Activated CD8-positive, alpha-beta memory T cell treated with anti-CD3 and anti-CD28 coated beads for 4 hours (primary cell): ENCODE measurements at places on chromosomes 2 and 18.

DNA sequence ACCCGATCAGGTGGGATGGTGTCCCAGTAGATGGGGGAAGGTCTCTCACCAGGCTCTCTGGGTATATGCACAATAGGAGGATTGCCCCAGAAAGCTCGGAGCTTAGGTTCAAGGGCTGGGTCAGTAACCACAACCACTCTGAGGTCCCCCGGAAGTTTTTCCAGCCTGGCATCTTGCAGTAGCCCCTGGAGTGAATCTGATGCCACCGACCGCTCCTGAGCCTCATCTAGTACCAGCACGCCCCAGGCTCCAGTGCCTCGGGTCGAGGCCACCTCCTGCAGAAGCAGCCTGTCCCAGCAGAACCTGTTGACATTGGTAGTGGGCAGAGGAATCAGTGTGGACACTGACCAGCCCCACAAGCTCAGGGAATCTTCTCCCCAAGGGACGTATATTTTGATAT, 2.0 kb downstream of the DQX1 start:
- no peak for DNase-seq

- no peak for DNase-seq
These were observed 11.4 kb downstream of the TMEM182 start for GRCh38 chr2:102773149-102773705.

- no peak for DNase-seq
These were observed 1.6 kb upstream of the SFTPB start for GRCh38 chr2:85669549-85669948.

GRCh38 chr2:43540021-43540779, 55.6 kb downstream of the THADA start:
- no peak for DNase-seq

- DNase-seq: no peak
These were observed 90.3 kb downstream of the COX7A2L start for GRCh38 chr2:42270757-42271156.

DNA sequence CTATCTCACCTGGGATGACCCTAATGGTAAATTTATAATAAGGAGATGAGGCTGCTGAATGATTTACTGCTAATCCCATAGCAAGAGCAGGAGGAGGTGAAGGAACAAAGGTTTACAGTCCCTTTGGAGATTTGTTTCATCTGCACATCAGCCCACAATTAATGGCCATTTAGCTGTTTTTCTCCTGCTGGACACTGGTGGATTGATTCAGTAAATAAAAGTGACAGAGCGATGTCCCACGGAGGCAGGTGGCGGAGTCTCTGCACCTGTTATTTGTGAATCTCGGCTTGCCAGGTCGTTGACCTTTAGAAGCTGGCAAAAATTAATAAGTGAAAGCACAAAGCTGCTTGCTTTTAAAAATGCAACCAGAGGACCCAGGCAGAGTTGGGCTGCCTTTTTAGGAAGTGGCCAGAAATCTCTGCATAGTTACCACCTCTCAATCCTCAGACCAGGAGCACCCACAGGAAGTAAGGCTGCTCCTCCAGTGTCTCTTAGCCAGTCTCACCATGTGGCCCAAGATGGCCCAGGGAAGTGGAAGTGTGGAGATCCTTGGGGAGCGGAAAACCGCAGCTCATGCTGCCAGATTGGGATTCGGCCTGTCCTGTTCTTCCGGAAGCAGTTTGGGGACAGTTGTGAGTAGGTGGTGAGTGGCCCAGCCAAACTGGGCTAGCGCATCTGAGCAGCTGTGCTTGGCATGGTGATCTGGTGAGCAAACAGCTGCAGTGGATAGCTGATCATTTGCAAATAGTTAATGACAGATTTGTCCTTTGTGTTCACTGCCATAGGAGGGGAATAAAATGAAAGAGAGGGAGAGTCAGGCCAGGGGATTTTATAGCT, 1005.7 kb upstream of the PIK3C3 start:
- no peak for DNase-seq

DNA sequence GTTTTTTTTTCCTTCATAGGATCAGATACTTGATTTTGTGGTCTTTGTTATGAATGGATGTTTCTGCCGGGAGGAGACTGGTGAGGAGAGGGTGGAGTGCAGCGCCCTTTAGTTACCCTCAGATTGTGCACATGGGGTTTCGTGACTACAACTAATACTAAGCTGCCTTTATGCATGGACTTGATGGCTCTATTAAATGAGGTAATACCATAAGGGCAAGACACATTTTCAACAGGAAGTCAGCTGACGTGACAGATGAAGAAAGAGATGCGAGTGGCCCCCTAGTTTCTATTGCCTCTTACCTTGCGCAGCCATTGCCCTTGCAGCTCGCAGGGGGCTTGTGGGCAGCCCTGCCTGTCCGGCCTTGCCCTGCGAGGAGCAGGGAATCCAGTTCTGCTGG, 24.4 kb downstream of the ZNF407 start:
- DNase-seq: no peak

- DNase-seq: no peak
These were observed 12.8 kb downstream of the EPG5 start for GRCh38 chr18:45954070-45954934.

DNA sequence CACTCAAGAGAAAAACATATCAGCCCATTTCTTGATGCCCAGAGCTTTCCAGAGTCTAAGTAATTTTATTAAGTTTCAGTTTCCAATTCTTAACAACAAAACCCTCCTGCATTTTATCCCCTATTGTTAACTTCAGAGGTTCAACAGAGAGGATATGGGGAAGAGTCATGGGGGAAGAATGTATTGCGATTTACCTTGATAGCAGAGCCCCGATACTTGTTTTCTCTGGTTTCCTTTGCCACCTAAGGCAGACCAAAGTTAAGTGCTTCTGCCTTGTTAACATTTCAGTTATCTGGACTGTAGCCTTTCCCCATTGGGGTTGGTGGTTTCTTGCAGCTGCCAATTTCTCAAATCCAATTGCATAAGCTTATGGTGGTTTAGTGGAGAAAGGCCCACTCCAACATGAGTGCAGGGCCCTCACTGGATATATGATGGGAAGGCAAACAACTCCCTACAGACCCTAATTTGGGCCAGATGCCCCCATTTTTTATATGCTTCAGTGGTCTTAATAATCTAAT, 82.0 kb upstream of the ITGB6 start:
- no peak for DNase-seq

- DNase-seq: no peak
These were observed 29.9 kb downstream of the ANO7 start for GRCh38 chr2:241218131-241219029.

DNA sequence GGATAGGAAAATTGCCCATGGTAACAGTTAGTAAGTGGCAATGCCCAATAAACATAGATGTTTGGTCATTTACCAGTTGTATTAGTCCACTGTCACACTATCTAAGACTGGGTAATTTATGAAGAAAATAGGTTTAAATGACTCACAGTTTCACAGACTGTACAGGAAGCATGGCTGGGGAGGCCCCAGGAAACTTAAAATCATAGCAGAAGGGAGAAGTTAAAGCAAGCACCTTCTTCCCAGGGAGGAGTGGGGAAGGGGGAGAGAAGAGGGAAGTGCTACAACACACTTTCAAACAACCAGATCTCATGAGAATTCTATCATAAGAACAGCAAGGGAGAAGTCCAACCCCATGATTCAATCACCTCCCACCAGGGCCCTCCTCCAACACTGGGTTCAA, 23.4 kb downstream of the NR4A2 start:
- DNase-seq: no peak

DNA sequence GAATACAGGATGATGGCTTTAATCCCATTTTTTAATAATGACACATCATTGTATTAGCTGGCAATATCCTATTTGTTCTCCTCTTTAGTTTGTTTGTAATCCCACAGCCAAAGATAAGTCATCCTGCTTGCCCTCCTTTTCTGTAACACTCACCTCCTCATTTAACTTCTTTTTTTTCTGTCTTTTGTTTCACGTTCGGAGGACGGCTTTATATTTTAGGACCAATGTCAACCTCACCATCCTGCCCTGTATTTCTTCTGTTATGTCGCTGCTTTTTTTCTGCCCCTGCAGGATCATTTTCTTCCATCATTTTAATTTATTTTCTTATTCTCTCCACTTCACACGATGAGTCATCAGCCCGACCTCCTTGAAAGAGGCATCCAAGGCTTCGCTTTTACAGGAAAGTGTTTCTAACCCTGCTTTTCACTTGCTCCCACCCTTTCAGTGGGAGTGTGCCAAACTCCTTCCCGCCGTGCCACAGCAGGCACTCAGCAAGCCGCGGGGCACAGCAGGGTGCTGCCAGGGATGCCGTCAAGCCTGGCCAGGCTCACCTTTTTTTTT, 11.4 kb downstream of the RAB31 start:
- DNase-seq: no peak

GRCh38 chr2:181957668-181958067, 28.0 kb upstream of the PPP1R1C start:
- no peak for DNase-seq

DNA sequence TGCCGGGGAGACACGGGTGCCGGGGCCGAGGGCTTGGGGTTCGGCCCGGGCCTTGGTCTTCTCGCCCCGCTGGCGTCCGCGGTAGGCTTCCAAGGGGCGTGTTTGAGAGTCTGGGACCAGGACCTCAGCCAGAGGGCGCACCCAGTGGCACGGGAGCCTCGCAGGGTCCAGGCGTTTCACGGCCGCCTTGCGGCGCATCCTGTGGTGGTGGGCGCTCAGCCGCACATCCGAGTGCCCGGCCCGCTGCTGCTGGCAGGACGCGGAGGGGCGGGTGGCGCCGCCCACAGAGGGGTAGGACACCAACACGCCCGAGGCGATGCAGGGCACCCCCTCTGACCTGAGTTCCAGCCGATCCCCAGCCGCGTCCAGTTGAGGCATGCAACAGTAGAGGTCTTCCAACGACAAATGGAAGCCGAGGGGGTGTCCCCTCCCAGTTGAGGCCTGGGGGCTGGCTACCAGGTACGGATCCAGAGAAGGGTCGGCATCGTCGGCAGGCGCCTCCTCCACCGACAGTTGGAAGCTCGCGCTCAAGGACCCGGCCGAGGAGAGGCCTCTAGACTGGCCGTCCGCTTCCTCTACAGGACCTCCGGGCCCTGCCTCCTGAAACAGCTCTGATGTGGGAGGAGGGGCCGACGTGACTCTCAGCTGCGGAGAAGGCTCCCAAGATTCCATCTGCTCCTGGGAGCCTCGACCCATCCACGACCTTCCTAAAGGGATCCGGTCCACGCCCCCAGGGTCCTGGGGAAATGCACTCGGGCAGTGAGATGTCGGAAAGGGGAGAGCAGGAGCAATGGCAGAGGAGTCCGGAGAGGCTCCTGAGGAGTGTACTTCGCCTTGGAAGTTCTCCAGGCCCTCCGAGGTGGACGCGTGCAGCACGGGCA, 6.3 kb downstream of the C2orf81 start:
- no peak for DNase-seq

- no peak for DNase-seq
These were observed 654 bp upstream of the MARCHF7 start for GRCh38 chr2:159711562-159712142.

GRCh38 chr2:120824246-120824645, 88.6 kb downstream of the GLI2 start:
- DNase-seq: no peak

DNA sequence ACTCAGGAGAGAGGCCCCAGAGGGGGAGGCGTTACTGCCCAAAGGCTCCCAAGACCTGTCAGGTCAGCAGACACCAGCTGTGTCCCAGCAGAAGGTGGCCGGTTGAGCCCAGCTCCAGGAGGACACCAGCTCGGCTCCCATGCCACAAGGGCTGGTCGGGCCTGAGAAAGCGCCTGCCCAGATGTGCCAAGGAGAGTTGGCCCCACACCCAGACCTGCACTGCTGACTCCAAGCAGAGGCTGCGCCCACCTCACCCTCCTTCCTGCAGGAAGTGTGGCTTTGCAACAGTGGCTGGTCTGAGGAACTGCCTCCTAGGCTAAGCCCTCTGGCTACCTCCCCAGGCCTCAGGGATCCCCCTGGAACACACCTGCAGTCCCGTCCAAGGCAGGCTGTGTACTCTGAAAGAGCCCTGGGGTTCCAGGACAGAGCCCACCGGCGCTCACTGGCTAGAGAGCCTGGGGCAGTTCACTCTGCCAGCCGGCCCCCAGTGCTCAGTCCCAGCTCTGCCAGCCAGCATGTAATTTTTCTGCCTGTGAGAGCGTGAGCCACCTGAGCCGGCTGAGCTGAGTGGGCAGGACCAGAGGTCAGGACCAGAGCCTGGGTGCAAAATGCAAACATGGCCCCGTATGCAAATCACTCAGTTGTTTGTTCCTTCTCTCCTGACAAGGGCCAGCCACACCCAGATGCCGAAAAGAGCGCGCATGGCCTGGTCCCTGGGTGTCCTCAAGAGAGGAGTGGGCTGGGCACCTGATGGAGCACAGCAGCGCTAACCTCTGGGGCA, 36.9 kb upstream of the PTMA start:
- DNase-seq: no peak

- DNase-seq: no peak
These were observed 46.7 kb downstream of the CD226 start for GRCh38 chr18:69900941-69901340.

DNA sequence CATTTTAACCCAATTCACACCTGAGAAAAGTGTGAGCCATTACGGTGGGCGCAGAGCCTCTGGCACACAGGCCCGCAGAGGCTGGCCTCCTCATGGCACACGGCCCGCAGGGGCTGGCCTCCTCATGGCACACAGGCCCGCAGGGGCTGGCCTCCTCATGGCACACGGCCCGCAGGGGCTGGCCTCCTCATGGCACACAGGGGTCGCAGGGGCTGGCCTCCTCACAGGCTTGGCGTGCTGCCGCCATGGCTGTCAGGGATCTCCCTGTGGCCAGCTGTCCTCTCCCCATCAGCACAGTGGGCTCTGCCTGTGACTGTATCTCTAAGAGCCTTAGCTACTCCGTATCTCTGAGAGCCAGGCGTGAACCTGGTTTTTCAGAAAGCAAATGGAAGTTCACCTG, 24.6 kb downstream of the ANO7 start:
- no peak for DNase-seq

GRCh38 chr18:31633392-31634330, 42.0 kb downstream of the TTR start:
- no peak for DNase-seq
